ENCODE measurements at places on chromosomes 2 and 18.

DNA sequence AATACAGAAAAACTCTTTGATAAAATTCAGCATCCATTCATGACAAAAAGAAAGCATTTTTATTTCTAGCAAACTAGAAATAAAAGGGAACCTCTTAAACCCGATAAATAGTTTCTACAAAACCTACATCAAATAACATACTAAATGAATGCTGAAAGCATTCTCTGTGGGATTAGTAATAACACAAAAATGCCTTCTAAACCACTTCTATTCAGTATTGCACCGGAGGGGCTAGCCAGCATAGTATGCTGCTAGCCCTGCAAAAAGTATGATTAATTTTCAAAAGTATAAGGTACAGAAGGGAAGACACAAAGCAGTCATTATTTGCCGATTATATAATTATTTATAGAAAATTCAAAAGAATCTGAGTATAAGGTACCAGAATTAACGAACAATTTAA lies 145.2 kb downstream of the DTNB start:
- DNase-seq, result no peak

DNA sequence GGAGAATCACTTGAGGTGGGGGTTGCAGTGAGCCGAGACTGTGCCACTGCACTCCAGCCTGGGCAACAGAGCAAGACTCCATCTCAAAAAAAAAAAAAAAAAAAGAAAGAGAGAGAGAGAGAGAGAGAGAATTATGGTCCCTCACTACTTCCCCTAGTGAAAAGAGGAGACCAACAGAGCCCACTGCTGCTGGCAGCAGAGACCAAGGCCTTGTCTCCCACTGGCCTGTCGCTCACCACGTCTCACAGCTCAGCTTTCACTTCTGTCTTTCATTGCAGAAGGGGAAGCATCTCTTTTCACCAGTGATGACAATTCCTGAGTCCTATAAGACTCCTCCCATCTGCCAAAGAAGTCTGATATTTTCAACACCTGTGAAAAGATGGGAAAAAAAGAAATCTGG lies 81.3 kb downstream of the CLHC1 start:
- DNase-seq, result no peak

- DNase-seq, result no peak
Observed at GRCh38 chr2:34317797-34318196, 718.7 kb upstream of the FAM98A start.

DNA sequence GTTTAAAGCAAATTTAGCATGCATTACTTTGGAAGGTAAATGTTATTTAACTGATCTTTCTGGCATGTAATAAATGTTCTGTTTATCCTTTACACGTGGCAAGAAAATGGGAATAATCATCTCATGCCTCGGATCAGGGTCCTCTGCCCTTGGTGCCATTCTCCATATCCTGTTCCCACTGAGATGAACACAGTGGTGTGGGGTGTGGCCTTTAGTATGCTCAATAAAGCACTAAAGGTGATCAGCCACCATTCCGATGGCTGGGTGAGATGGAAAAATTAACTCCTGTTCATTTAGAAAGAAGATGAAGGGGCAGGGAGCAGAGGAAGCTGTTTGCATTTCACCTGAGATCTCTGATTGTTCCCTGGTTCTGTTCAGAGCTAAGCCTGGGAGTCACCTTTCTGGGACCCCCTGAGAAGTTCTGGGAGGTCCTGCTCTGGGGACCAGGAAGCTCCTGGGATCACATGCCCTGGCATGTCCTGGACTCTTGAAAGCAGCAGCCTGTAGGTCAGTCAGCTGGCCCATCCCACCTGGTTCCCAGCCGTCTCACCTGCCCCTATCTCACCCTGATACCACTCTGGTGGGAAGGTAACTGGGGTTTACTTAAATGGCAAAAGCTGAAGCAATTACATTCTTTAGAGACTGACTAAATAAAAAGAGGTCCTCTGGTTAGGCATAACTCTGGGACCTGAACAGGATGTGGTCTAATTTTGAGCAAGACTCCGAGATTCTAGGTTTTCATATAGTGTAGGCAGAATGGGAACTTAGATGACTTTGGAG lies 288.9 kb upstream of the EPAS1 start:
- DNase-seq, result no peak

DNA sequence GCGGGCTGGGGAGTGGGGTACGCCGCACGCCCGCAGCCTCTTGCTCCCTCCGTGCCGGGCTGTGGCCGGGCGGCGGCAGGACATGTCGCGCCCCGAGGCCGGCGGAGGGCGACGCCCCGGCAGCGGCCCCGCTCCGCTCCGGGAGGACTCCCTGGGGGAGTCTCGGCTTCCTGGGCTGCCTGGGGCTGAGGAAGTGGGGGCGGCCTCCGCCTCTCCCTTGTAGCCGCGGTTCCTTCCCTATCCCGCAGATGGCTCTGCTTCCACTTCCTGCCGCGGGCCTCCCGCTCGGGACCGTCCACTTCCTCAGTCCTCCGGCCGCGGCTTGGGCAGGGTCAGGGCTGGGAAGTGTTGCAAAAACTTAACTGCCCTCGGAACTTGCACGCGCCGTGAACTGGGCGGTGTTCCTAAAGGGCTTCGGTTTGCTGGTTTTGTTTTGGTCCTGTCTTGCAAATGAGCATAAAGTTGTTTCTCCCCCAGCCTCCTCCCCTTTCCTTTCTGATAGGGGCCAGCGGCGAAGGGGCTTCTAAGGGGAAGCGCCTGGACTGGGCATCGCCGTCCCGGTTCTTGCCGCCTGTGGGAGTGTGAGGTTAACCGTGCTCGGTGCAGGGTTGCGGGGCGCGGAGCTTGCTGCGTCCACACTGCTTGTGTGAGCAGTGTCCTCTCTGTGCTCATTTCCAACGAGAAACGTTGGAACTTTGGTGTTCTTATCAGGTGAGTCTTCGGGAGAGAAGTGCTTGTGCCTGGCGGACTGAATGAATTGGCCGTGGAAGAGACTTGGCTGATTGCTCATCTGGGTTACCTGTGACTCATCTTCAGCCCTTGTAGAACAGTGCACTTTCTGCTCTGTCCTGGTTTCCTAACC lies 600 bp downstream of the RALB start:
- DNase-seq, result peak; percentile 5

- DNase-seq, result peak; percentile 66
Observed at GRCh38 chr2:95025406-95026319, at the start of gene MAL. Gene MAL, plus strand, starts transcription at chr2:95025708. Its CDS starts 85 bp downstream, at chr2:95025793.

DNA sequence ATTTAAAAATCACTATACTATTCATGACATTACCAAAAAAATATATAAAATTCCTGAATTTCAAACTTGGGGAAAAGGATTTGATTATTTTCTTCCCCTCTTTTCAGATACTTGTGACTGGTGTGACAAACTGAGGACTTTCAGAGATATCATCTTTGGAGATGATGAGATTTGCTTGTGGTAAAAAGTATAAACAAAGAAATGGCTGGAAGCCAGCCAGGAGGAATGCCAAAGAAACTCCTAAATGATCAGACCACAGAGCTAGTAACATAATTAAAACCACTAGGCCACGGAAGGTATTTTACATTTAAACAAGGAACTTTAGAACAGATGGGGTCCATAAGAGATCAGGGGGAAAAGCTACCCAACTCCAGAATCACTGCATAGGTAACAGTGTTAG lies 58.7 kb downstream of the PIGN start:
- no peak for DNase-seq

GRCh38 chr2:76275788-76276187 lies 565.1 kb upstream of the GCFC2 start:
- no peak for DNase-seq

GRCh38 chr2:72538486-72538885 lies 287.3 kb downstream of the EXOC6B start:
- no peak for DNase-seq

- DNase-seq, result no peak
Observed at GRCh38 chr2:32882816-32883810, 63.6 kb upstream of the LTBP1 start.

- DNase-seq, result no peak
Observed at GRCh38 chr2:223460774-223461211, 141.4 kb downstream of the SCG2 start.

DNA sequence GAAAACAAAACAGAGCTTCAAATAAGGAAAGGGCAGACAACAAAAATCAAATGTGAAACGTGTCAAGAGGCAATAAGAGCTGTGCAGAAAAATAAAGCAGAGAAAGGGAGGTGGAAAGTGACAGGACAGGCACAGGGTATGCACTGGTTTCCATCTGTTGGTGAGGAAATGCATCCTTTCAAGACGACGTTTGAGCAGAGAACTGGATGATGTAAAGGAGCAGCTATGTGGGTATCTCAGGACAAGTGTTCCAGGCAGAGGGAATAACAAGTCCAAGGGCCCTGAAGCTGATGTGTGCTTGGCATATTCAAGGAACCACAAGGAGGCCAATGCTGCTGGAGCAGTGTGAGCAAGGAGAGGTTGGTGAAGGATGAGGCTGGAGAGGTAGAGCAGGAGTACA lies 168.9 kb upstream of the SERPINE2 start:
- no peak for DNase-seq

GRCh38 chr2:7270011-7270431 lies 352.8 kb downstream of the RNF144A start:
- no peak for DNase-seq

GRCh38 chr2:221969830-221970144 lies 329.0 kb downstream of the PAX3 start:
- no peak for DNase-seq

All from activated effector memory CD4-positive, alpha-beta T cell treated with Interleukin-2 at 50 U/mL for 16 hours (primary cell).